NCI-H1436 (cell line): ENCODE measurements at places on chromosomes 2 and 18.

- no peak for DNase-seq
These were observed 117.3 kb downstream of the DPP4 start for GRCh38 chr2:161956738-161957137.

- DNase-seq: peak; percentile 50
These were observed 74.5 kb upstream of the YPEL5 start for GRCh38 chr2:30072250-30072842.

DNA sequence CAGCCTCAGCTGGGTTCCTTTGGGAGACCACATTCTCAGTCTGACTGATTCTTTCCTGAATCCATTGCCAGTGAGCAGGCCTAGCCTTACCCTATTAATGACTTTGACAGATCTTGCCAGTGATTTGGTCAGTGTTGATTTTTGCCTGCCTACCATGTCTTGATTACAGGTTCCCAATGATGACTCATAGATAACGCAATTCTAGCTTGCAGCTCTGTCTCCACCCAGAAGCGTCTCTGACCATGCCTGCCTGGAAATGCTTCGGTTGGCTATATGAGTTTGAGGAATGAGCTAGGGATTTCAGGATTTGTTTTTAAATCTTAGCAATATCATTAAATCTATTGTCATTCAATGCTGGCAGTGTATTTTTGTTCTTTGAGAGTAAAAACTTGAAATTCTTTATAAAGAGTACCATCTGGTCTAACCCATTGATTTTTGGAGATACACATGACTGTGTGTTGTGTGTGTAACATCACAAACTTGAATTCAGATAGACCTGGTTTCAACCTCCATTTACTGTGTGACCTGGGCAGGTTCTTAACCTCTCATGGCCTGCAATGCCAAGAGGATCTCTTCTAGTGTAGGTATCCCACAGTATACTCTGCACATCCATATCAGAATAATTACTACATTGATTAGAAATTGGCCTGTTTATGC lies 57.0 kb downstream of the CCDC150 start:
- DNase-seq: no peak

DNA sequence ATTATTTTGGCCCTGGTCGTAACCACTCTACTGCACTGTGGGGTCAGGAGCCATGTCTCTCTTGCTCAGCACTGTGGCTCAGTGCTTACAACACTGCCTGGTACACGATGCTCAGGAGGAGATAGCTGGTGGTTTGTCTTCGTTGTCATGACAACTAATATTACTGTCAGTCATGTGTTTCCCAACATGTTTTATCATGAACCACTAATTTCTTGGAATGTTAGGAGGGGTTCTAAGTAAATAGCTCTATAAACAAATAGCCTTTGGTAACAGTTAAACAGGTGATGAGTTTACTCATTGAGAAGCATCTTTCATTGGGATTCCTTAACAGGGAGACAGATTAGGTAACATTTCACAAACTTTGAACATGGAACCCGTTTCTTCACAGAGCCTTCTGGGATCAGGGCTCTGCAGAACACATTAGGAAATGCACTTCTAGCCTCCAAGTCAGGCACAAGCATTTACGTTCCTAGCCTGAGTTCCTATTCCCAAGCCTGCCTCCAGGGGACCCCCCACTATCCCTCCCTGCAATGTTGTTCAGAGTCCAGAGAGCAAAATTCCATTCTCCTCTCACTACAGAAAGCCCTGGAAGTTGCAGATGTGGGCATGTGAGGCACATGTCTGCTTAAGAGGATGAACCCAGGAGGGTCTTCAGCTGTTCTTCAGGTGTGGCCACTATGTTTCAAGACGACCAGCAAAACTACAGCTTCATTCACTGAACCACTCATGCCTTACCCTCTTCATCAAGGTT lies 6.4 kb upstream of the RBM44 start:
- DNase-seq: no peak

GRCh38 chr2:142602418-142602989 lies 275.0 kb upstream of the KYNU start:
- no peak for DNase-seq

DNA sequence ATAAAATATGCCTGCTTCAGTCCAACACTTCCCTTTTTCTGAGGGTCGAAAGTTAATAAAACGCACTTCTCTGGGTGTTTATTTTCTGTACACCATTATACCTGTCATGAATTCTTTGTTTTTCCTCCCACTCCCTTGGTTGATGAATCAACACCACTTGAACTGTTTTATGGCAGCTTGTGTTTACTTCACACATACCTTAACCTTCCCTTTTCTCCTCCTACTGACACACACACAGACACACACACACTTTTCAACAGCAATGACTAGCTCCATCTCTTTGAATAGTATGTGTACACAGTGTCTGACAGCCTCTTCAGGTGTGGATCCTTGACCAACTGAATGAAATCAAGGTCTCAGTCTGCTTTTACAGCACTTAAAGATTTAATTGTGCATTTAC lies 91.3 kb downstream of the SATB2 start:
- no peak for DNase-seq

GRCh38 chr2:66679442-66679841 lies 244.5 kb downstream of the MEIS1 start:
- no peak for DNase-seq

DNA sequence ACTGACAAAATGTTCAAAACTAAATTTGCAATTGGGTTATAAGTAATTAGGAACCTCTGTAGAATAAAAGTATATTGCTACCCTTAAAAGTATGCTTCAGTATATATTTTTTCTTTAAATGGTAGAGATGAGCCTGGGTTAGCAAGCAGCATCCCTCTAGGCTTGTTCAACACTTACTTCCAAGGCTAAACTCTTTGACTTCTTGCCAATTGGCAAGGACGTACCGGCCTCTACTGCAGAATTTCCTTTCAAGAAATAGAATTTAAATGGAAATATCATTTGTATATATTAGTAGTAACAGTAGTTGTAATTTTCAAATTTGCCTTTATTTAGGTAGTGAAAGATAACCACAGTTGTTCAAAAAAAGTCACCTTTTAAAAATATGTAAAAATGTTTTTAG lies 105.1 kb upstream of the SLC38A11 start:
- DNase-seq: no peak

- peak; percentile 5 for DNase-seq
These were observed 84.3 kb downstream of the TNS1 start for GRCh38 chr2:217918308-217919024.

- no peak for DNase-seq
These were observed 69.1 kb downstream of the LRRFIP1 start for GRCh38 chr2:237696461-237696860.

- DNase-seq: peak; percentile 87
These were observed 156.7 kb downstream of the KLHL29 start for GRCh38 chr2:23541503-23542229.

GRCh38 chr2:213934560-213934959 lies 476.3 kb upstream of the VWC2L start:
- no peak for DNase-seq

DNA sequence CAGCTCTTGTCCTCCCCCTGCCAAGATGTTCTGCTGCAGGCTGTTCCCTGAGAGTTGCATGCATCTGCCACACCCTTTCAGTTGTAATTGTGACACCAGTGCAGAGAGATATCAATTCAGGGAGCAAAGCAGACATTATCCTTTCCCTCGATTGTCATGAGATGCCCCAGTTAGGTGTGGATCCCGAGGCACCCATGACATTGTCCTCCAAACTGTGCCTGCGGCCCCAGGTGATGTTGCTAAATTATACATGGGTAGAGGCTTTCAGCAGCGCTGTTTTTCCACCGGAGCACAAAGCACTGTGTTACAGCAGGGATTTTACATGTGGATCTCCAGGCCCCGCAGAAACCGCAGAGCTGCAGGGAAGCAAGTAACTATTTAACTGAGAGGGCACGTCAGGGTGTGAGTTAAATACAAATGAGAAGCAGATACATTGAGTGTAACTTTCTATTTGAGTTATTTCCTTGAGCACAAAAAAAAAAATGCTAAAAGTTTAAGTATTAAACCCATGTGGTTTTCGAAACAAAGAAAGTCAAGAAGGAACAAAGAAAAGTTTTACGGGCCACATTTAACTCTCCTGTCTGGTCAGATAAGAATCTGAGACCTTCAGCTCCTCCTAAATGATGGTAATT lies 90.3 kb upstream of the BCL2L11 start:
- no peak for DNase-seq

GRCh38 chr18:28666216-28666615 lies 489.3 kb upstream of the CDH2 start:
- DNase-seq: no peak

GRCh38 chr2:151819920-151820319 lies 8.3 kb downstream of the ARL5A start:
- DNase-seq: no peak

DNA sequence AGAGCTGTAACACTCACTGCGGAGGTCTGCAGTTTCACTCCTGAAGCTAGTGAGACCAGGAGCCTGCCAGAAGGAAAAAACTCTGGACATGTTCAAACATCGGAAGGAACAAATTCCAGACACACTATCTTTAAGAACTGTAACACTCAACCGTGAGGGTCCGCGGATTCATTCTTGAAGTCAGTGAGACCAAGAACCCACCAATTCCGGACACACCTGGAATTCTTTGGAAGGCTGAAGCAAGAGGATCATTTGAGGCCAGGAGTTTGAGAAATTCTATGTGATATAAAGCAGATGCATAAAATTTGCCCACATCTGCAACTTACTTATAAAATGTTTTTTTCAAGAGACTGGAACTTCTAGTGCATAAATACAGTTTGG lies 43.5 kb upstream of the ITSN2 start:
- DNase-seq: no peak

GRCh38 chr2:3654531-3655225 lies 3.3 kb upstream of the ALLC start:
- DNase-seq: no peak

GRCh38 chr2:136118819-136119716 lies 1.1 kb upstream of the CXCR4 start:
- DNase-seq: peak; percentile 48

GRCh38 chr2:134771313-134771801 lies 52.6 kb upstream of the TMEM163 start:
- no peak for DNase-seq

GRCh38 chr2:2992634-2993033 lies 385.0 kb downstream of the EIPR1 start:
- DNase-seq: no peak

GRCh38 chr2:121836611-121837010 lies 81.2 kb downstream of the TSN start:
- DNase-seq: no peak

GRCh38 chr18:38602341-38602740 lies 1036.7 kb upstream of the CELF4 start:
- DNase-seq: no peak

GRCh38 chr18:36309436-36310391 lies 12.2 kb downstream of the FHOD3 start:
- DNase-seq: no peak

DNA sequence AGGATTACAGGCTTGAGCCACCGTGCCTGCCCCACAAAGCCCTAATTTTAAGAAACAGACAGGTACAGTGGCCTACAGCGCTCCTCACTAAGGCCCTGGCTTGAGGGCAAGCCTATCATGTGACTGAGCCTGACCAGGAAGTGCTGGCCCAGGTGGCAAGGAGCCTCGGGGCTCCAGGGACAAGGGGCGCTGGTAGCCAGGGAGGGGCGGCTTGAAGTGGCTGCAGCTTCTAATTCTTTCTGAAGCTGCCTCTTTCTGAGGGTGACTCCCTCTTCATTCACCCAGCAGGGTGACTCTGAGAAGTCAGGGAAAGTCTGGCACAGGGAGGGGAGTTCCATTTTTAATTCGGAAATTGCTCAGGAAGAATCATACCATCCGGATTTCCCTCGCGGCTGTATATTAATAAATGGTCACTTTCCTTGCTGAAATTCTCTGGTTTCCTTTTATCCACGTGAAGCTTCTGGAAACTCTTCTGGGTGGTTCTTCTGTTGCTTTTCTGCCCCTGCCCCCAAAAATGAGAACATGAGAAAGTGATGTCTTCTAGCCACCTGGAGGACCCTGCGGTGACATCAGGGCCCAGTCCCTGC lies 115.7 kb downstream of the FAM210A start:
- DNase-seq: no peak

DNA sequence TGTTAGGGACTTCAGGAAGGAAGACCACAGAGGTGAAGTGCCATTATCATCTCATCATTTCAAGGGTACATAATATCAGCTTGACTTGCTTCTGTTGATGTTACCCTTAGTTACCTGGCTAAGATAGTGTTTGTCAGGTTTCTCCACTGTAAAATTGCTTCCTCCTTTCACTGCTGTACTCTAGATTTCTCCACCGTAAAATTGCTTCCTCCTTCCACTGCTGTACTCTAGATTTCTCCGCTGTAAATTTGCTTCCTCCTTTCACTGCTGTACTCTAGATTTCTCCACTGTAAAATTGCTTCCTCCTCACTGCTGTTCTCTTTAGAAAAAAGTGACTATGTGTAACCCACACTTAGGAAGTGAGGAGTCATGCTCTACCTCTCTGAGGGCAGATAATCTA lies 1460.3 kb downstream of the SUCLG1 start:
- no peak for DNase-seq

DNA sequence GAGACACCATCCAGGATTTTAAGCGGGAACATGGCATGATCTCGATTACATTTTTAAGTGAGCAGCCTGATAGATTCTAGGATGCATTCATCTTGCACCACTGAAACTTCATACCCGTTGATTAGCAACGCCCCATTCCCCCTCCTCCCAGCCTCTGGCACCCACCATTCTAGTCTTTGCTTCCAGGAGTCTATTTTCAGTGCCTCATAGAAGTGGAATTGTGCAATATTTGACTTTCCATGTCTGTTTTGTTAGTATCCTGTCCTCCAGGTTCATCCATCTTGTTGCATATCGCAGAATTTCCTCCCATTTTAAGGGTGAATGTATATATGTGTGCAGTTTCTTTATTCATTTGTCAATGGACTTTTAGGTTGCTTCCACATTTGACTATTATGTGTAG lies 20.9 kb upstream of the SLC66A3 start:
- no peak for DNase-seq

- no peak for DNase-seq
These were observed 3.2 kb upstream of the AGXT start for GRCh38 chr2:240865391-240865790.

GRCh38 chr2:39068299-39069135 lies 52.3 kb downstream of the SOS1 start:
- DNase-seq: no peak

- DNase-seq: no peak
These were observed 73.8 kb upstream of the YWHAQ start for GRCh38 chr2:9704600-9704999.

GRCh38 chr18:8356001-8356400 lies 253.2 kb upstream of the RAB12 start:
- DNase-seq: no peak

- no peak for DNase-seq
These were observed 33.1 kb downstream of the KLHL29 start for GRCh38 chr2:23418056-23418455.
